ENCODE measurements at places on chromosomes 7 and 10. TPM values are rescaled to one million over a fixed set of nuclear protein-coding genes. Genes with fewer than 3 reads are reported as not detected.

Gene SH2D4B
- 0.27 TPM for total RNA-seq

Gene GRM3
- total RNA-seq: not detected

Gene STK32C
- 8.0 TPM for total RNA-seq

Gene ANLN
- 31.2 TPM for total RNA-seq

Gene HOXA4
- total RNA-seq: 55.9 TPM

Gene DKK1
- total RNA-seq: 12.7 TPM

Gene MYOZ1
- 1.7 TPM for total RNA-seq

Gene ZC3HAV1L
- 1.7 TPM for total RNA-seq

Gene PPP1R9A
- total RNA-seq: 38.8 TPM

Gene MYO1G
- 0.69 TPM for total RNA-seq

GRCh38 chr10:116707981-116708380, 34.4 kb downstream of the HSPA12A start:
- DNase-seq: no peak

DNA sequence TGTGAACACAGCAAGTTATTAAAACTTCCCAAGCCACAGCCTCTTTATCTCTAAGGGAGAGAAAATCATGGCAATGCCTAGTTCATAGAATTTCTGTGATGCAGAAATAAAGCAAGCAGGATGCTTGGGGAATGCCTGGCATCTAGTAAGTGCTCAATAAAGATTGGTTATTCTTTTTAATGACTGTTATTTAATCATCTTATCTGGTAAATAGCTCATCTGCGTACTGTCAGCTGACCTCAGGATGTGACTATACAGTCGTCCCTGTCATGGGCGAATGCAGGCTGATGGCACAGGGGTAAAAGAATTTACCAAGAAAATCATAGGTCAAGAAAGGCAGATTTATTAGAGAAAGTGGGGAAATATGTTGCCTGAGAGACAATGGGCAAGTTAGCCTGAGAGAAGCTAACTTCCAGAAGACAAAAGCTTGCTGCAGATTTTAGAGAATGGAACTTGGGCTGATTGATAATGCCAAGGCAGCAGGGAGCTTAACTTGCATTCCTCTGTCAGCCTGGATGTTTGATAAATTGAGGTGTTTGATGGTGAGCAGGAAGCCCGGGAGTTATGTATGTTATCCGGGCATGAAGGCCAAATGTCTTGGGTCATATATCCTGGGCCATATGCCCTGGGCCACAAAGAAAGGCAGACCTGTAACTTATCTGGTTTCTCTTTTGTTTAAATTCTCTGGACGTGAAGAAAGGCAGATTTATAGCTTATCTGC, 126.0 kb downstream of the KCNMA1 start:
- no peak for DNase-seq

DNA sequence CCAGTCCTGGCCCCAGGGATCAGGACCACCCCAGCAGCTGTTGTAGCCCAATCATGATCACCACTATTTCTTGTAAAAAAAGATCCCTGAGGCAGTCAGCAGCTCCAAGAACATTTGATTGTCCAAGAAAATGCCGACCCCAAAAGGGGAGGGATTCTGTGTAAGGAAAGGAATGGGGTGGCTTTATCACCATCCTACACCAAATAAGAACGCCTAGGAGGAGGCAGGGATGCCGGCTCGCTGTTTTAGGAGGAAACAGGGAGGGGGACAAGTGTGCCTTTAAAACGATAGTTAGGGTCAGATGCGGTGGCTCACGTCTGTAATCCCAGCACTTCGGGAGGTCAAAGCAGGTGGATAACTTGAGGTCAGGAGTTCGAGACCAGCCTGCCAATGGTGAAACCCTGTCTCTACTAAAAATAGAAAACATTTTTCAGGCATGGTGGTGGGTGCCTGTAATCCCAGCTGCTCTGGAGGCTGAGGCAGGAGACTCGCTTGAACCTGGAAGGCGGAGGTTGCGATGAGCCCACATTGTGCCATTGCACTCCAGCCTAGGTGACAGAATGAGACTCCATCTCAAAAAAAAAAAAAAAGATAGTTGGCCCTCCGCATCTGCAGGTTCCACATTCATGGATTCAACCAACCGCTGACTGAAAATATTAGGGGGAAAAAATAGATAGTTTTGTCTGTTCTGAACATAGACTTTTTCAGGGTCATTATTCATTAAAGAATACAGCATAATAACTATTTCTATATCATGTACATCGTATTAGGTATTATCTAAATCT, 63.6 kb downstream of the PDIA4 start:
- no peak for DNase-seq

DNA sequence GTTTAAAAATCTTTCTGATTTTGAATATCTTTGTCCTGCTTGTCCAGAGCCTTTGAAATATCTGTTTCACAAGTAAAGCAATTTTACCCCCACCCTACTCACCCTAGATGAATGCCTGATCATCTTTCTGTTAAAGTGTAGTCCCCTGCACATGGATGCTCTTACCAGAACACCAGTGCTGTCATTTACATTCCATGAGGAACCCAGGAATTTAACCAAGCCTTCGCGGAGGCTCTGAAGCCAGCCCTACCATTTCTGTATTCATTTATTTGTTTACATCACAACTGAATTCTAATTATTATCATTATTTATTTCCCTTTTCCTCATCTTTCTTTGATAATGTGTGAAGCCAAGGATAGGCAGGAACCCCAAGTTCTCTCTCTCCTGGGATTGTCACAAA, 167.8 kb upstream of the MYO3A start:
- DNase-seq: no peak

GRCh38 chr7:50389961-50390360, 60.2 kb downstream of the FIGNL1 start:
- DNase-seq: no peak

DNA sequence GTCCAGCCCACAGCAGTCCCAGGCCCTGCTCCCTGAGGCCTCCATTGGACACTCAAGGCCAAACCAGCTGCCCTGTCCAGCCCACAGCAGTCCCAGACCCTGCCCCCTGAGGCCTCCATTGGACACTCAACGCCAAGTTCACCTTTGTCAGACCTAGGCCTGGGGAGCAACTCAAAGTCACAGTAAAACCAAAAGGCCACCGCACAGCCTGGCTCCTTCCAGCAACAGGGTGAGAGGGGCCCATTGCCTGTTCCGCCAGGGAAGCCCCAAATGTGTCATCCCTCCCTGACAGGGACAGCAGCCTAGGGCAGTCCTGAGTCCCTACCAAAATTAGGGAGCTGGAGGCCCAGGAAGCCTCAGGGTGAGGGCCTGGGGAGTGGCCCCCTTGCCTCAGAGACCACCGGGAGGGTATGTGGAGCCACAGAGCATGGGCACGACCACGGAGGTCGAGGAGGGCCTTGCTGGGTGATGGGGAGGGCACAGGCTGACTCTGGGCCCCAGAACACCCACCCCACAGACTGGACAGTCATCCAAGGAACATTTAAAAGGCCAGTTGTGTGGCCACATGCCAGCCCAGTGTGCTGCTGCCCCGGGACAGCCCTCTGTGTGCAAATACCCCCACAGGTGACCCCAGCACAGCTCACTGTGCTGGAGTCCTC, 66.5 kb upstream of the PPP2R2D start:
- DNase-seq: no peak

GRCh38 chr7:1762238-1762945, 92.3 kb downstream of the ELFN1 start:
- DNase-seq: no peak

DNA sequence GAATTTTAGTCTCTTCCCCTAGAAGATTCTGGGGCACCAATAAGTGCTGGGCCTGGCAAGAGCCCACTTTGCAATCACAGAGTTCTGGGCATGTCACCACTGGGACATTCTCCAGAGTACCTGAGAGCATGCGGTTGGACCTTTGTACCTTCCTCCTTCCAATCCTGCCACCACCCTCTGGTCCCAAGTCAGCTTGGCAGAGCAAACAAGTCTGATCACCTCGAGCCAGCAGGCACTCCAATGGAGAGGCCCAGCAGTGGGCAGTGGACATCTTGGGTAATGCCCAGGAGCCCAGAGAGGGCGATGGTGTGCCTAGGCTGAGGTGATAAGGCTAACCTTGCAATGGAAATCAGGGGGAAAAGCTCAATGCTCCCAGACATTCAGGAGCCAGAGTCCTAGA, 43.4 kb downstream of the SH3PXD2A start:
- DNase-seq: no peak

- no peak for DNase-seq
Observed at GRCh38 chr10:72053690-72054089, 34.7 kb downstream of the SPOCK2 start.

DNA sequence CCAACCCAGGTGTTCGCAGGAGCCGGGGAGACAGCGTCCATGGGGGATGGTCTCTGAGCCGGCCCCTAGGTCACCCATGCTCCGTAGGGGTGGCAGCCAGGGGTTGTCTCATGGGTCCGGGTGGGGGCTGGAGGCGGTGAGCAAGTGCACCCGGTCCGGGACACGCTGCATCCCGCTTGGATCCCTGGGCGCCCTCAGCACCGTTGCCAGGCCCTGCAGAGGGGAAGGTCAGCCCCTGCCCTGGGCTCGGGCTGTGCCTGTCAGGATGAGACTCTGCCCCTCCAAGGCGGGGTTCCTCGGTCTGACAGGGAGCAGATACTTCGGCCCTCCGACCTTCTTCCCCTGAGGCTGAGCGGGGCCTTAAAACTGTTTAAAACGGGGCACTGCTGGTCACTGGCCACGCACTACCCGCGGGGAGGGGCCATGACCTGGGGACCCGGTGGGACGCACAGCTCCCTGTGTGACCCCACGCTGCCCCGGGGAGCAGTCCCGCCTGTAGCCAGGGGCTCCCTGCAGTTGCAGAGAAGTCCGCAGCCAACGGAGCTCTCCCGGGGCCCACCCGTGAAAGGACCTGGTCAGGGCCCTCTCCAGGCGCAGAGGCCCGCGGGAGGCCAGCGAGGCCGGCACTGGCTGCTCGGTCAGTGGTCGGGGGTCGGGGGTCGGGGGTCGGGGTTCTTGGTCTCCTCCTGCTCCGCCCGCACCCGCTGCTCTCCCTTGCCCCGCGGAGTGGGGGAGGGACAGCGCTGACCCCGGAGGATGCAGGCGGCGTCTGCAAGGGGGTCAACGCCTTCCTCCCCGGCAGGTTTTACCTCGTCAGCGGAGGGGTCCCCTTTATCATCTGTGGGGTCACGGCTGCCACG, 33.4 kb upstream of the KNDC1 start:
- DNase-seq: no peak

DNA sequence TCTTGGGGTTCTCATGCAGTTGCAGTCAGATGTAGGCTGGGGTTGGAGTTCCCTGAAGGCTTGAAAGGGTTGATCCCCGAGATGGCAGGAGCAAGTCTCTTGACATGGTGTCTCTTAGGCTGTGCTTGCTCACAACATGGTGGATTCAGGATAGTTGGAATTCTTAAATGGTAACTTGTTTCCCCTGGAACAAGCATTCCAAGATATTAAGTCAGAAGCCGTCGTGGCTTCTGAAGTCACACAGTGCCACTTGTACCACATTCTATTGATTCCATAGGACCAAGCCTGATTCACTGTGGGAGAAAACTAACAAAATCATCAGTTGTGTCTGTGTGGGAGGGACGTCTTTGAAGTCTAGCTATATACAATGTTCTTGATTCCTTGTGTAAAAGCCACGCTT, 3.5 kb upstream of the SLC35B4 start:
- DNase-seq: no peak

- no peak for DNase-seq
Observed at GRCh38 chr10:125134916-125135770, 25.2 kb downstream of the CTBP2 start.

GRCh38 chr7:96691702-96692101, 17.9 kb downstream of the SEM1 start:
- DNase-seq: no peak

- no peak for DNase-seq
Observed at GRCh38 chr10:132886211-132887099, 55.9 kb downstream of the CFAP46 start.

DNA sequence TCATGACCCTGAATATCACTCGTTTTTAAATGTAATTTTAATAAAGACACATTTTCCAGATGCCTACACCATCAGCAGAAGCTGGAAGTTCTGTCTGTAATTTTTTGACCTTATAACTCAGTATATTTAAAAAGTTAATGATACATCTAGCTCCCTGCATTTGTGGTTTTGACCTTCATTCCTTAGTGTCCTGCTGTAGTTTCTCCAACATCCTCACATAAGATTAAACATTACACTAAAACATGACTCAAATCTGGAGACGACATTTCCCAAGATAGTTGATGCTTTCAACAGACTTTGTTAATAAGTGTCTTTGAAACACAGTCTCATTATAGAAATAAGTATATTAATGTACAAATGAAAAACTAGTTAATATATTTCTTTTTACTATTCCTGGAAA, 363.1 kb downstream of the POM121L12 start:
- DNase-seq: no peak

- DNase-seq: no peak
Observed at GRCh38 chr7:103592844-103593243, 146.8 kb upstream of the SLC26A5 start.

DNA sequence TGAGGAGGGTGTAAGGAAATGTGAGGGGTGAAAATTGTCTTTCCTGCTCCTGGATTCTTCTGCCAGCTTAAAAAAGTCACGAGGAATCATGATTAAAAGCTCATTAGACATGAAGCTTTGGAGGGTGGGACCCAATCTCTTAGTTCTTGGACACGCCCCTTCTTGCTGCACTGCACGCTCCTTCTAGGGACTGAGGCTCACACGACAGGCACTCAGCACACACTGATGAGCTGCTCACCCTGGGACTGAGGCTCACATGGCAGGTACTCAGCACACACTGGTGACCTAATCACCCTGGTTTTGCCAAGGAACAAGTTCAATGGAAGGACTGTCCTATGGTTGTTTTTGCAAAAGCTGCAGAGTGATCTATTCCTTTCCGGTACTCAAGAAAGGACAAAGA, 65.8 kb upstream of the ELMO1 start:
- DNase-seq: no peak

DNA sequence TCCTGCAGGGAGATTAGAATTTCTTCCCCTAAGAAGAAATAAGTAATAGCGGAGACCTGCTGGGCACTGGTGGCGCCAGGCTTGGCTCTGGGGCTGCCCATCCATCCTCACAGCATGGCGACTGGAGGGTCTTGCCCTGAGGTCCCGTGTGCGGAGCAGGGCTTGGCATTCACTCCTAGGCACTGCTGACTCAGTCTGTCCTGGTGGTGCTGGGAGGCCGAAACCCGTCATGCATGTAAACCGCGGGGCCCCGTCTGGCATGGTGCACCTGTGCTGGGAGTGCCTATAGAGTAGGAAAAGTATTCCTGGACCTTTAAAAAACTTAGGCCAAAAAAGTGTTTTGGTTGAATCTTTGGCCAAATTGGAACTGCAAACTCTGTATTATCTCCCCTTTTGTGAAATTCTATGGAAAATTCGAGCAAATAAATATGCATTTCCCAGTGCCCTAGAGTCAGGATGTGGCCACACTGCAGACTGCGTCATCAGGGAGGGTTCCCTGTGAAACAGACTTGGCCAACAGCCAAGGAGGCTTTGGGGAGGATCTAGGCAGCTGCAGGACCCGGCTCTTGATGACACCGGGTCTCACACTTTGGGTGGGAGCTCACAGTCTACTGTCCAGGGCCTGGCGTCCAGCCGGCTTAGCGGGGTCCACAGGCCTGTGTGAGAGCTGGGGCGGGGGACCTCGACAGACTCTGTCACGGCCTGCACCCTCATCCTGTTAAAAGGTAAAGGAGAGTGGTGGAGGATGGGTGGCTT, 122.3 kb downstream of the VIPR2 start:
- no peak for DNase-seq

- DNase-seq: no peak
Observed at GRCh38 chr7:33581236-33581635, 324.1 kb upstream of the BMPER start.
